ENCODE measurements at places on chromosomes 7 and 10.

DNA sequence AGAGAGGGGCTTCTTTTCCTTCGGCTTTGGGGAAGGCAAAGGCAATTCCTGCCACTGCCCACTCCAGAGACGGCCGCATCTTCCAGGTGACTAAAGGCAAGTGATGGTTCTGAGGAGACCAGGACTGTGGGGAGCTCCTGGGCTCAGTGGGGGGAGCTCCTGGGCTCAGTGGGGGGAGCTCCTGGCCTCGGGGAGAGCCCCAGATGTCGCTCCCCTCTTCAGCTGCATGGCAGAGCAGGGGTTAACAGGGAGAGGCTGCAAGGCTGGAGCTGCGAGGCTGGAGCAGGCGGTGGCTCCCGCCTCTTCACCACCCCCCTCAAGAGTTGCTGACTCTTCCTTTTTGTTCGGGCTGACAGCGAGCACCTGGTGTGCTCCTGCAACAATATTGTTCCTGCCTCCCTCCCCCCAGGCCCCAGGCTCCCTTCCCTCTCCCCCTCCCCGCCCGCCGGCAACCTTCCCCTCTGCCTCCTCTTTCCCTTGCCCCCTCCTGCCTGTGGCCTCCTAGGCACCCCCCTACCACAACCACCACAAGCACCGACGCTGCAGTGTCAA, 56.3 kb upstream of the LBX1 start:
- DNase-seq = no peak

- no peak for DNase-seq
Measured at GRCh38 chr10:100419911-100420449, 42.8 kb upstream of the WNT8B start.

DNA sequence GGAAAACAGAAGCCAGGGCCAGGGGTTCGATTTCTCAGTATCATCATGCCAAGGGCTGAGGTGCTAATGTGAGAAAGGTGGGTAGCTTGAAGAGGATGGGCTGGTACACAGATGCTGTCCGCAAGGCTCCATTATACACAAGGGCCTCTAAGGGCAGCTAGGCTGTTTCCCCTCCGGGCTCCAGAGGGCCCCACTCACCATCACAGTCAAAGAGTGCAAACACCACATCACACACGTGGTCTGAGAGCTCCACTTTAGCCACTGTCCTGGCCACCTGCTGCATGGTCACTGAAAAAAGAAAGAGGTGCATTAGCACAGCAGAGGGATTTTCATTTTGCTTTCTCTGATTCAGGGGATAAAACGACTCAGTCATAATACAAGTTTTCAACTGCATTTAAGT, 20.9 kb upstream of the DNAJB12 start:
- DNase-seq = no peak

GRCh38 chr7:131103997-131104396, 223.7 kb upstream of the MKLN1 start:
- no peak for DNase-seq

DNA sequence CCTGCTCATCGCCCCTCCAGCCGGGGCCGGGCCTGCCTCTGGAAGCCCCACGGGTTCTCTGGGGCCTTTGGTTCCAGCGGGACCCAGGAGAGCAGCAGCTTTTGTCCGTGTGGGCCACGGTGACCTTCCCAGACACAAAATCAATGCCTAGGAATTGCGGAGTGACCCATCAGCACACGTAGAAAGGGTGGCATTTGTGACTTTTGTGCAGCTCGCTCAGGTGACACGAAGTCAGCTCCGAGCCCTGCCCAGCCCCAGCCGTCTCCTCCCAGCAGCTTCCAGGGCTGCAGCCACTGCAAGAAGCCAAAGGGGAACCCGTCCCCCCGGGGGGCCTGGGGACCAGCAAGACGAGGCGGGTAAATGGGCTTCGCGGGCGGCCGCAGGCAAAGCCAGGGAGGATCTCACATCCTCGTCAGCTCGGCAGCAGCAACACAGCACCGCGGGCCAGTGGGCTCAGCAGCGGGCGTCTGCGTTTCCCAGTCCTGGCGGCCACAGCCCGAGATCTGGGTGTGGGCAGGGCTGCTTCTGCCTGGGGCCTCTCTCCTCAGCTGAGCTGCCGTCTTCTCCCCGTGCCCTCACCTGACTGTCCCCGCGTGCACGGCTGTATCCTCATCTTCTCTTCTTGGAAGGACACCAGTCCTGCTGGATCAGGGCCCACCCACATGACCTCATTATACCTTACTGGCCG, 88.5 kb downstream of the PAXIP1 start:
- no peak for DNase-seq

DNA sequence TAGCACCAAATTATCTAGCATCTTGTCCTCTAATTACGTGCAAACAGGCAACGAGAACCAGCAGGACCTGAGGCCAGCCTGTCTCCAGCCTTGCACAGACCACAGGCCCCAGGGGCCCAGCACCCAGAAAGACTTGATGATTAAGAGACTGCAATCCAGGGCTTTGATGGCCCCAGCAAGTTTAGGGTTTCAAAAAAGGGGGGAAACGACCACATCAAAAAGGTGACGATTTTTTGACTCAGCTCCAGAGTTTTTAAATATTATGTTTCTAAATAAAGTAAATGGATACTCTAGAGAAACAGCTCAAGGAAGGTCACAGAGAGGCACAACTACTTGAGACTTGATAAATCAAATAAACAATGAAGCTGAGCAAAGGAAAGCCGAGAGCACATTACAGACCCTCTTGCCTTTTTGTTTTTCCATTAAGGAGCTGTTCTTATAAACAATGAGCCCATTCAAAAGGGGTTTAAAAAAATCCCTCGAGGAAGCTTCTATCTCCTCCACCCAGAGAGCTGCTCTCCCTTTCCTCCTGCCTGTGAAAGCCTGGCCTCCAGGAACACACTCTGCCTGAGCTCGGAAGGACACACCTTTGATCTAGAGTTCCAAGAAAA, 44.1 kb downstream of the GLI3 start:
- no peak for DNase-seq

DNA sequence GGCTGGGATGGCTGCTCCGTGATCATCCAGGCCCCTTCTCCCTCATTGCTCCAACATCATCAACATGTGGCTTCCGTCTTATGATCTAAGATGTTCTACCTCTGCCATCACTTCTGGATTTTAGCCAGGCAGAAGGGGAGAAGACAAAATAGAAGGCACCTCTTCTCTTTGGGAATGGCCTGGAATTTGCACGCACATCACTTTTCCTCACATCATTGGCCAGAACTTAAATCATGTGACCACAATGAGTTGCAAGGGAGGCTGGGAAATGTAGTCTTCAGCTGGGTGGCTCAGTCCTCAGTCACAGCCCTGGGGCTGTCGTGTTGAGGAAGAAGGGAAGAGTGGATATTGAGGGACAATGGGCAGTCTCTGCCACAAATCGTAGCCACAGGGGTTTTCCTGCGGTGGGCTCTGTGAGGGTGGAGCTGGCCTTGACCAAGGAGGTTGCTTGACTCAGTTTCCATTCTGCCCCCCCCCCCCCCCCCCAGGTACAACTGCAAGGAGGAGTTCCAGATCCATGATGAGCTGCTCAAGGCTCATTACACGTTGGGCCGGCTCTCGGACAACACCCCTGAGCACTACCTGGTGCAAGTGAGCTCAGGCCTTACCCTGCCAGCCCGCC, 50.3 kb downstream of the PALD1 start:
- DNase-seq = peak; percentile 7

- no peak for DNase-seq
Measured at GRCh38 chr7:121605317-121605680, 209.2 kb upstream of the FAM3C start.

DNA sequence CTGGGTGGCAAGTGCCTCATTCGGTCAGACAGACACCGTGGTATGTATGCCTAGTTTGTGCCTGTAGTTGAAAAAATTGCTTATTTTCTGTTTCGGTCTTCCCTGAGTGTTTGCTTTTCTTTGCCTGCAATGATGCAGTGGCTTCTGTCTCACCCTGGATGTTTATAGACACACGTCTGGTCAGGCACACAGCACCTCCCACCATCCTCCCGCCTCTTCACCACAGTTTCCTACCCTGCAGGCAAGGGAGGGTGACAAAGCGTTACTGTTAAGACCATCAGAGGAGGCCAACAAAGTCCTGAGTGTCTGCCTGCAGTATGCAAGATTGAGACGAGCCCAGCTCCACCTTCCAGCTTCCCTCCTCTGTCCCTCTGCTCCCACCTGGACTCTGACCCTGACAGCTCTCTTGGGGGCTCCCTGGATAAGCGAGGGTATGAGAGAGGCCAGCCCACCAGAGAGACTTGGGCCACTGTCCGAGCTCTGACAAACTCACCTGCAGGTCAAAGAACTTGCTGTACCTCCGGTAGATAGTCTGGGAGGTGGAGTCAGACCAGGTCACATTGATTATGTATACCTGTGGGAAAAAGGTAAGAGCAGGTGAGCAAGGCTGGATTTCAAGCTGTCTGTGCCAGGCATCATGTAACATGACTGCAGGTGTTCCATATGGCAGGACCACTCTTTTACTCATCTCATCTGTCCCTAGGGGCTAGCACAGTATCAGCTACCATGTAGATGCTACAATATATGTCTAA, 54.4 kb downstream of the SH3PXD2A start:
- DNase-seq = no peak

DNA sequence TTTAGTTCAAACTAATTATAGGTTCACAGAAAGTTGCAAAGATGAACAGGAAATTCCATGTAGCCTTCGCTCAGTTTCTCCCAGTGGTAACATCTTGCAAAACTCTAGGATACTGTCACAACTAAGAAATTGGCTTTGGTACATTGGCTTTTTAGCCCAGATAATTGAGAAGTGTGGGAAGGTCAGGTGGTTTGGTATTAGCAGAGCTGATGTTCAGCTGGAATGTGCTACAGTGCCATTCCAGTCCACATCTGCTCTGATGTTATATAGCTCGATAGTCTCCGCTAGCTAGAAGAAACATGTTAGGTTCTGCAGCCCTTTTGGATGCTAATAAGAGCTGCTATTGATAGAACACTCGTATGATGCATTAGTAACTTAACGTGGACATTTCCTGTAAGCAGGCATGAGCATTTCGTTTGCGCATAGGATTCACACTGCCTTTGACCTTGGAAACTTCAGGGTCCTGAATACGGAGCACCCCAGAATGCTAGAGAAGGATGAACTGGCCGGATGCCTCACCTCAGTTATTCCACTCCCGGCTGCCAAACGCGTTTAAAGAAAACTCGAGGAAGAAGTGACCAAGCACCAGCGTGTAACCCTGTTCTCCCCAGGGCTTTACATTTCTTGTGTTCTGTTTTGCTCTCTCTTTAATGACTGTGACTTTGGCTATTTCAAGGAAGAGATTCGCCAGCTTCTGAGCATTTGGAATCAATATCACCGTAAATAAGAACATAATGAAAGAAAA, 271.4 kb downstream of the GALNT17 start:
- DNase-seq = no peak

GRCh38 chr10:30348378-30348776, 701 bp downstream of the MTPAP start:
- no peak for DNase-seq

GRCh38 chr10:90204131-90204955, 503.0 kb downstream of the KIF20B start:
- no peak for DNase-seq

DNA sequence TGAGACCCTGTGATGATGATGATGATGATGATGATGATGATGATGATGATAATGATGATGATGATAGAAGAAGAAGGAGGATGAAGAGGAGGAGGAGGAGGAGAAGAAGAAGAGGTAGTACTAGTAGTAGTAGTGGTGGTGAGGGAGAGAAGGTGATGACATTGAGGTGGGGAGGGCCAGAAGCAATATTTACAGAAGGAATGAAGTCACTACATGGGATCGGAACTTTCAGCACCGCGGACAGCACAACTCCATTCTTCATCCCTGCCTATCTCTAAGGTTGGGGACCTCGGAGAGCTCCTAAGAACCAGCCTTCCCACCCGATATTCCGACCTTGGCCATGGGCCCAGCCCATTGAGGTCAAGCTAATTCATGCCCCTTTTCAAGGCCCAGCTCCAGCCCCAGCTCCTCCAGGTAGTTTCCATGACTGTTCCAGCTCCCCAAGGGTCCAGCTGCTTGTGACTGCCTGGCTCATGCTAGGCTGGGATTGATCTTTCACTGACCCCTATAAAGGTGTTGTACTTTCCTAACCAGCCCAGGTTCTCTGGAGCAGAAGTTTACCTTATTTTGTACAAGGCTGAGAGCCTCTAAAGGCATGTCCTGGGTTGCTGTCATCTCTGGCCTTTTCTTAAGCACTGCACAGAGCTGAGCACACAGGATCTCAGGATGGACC, 10.3 kb downstream of the CRHR2 start:
- DNase-seq = peak; percentile 9

GRCh38 chr10:110486680-110487410, 10.9 kb upstream of the DUSP5 start:
- DNase-seq = no peak

DNA sequence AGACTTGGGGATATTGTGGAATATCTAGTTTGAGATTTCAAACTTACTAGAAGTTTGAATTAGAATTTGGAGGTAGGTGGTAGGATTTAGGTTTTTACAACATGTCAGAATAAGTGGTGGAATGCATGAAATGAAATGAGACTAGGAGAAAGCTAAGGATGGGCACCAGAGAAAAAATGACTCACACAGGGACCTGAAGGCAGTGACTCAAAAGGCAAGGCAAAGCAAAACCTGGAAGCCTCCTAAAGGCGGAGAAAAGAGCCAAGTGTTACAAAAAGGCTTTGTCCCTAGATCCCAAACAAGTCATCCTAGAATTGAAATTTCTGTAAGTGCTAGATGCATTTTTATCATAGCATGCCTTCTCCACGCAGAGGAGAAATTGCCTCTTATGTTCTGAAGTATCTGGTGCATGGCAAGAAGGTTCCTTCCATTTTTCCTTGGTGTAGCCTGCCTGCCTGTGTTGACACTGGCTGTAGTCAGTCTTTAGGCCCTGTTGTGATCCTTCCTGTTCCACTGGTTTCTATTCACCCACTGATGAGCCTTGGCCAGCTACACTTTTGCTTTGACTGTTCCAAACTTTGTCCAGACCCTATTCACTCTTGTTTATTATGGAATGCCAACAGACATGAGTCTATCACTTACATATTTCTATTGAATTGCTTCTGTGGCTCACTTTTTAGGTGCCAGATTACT, 109.3 kb downstream of the ETV1 start:
- DNase-seq = peak; percentile 11

- DNase-seq = no peak
Measured at GRCh38 chr7:148790131-148790726, 91.5 kb downstream of the CUL1 start.

DNA sequence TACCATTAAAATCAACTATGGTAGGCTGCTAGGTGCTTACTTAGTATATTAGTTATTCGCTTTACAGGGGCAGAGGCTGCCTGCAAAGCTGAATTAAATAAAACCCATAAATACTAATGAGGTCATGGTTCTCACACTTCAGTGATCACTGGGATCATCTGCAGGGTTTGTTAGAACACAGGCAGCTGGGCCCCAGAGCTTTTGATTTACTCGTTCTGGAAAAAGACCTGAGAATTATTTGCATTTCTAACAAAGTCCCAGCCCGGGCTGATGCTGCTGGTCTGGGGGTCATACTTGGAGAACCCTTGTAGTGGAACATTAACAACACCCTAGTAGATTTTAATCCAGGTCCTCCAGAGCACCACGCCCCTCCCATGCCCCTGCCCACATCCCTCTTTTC, 8.5 kb downstream of the UCN3 start:
- no peak for DNase-seq

- DNase-seq = no peak
Measured at GRCh38 chr10:105769248-105770184, 1128.4 kb downstream of the SORCS3 start.
